Spinal cord (tissue), 10 donors: ENCODE measurements at places on chromosomes 5 and 9. TPM values are rescaled to one million over a fixed set of nuclear protein-coding genes. Genes with fewer than 3 reads are reported as not detected.

The GRIN1 gene
- 207 TPM for polyA plus RNA-seq

The RNF183 gene
- 0.12 TPM for polyA plus RNA-seq

The PCDH12 gene
- polyA plus RNA-seq = 8.2 TPM

The GPX3 gene
- 41.6 TPM for polyA plus RNA-seq

The MAMDC2 gene
- polyA plus RNA-seq = 2.2 TPM

The SHROOM1 gene
- polyA plus RNA-seq = 17.6 TPM

The OR1Q1 gene
- not detected for polyA plus RNA-seq

The SLC34A3 gene
- polyA plus RNA-seq = 1.6 TPM
